ENCODE measurements at places on chromosomes 6 and 20.

GRCh38 chr6:113172531-113172966, 684.6 kb upstream of the MARCKS start:
- DNase-seq = no peak

DNA sequence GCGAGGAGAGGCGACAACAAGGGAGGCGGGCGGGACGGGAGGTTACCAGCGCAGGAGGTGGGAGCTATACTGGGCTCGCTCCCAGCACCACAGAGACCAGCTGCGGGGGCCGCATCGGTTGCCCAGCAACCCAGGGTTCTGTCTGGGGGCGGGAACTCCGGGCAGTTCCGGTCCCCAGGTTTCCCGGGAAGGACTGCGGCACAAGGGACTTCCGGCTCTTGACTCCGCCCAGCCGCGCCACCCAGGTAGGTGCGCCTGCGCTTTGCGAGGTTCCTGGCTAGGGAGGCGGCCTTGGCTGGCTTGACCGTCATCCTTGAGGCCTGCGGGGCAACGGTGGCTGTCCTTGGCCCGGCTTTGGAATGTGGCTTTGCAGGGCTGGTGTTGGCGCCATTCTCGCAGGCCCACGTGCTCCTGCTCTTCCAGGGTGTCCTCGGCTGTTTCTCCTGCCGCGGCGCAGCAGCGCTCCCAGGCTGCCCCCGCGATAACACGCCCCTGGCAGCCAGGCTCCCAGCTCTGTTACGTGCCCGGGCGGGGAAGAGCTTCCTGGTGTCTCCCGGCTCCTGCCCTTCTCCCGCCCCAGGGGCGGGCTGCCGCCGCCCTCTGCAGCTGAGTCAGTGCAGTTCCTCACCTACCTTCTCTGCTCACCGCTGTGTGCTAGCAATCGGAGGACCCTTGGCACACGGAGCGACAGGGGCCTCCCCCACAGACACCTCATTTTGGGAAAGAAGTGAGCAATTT, at the start of gene RSPH3:
Gene RSPH3 (minus strand): TSS at position 537 of the 738 bp plus-strand sequence. CDS start 652 bp downstream, outside the sequence.
- peak; percentile 74 for DNase-seq

GRCh38 chr6:43669050-43669921, 18.3 kb downstream of the MRPS18A start:
- no peak for DNase-seq

DNA sequence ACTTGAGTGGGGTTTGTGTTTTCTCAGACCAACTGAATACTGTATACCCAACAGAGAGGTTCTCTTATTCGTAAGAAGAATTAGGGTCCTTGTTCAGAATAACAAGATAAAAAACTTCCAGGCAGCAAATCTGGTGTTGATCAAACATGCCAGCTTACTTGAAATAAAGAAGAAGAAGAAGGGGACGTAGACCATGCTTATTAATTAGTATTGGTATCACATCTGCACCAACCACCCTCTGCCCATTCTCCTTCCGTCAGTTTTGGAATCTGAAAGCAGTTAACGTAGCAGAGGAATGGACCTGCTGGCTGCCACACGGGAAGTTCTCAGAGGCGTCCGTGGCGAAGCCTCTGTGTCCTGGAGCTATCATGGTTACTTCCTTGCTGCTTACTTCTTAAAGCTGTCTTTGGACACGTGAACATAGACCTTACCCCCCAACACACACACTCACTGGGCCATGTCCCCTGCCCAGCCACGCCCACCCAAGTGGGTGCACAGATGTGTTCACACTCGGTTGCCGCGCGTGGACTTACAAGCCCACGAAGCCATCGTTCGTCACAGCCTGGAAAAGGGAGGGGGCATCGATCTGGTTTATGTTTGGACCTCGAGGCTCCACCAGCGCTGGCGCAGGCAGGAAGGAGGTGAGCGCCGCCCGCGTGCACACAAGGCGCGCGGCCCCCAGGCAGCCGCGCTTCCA, 4.1 kb upstream of the DLL1 start:
- no peak for DNase-seq

DNA sequence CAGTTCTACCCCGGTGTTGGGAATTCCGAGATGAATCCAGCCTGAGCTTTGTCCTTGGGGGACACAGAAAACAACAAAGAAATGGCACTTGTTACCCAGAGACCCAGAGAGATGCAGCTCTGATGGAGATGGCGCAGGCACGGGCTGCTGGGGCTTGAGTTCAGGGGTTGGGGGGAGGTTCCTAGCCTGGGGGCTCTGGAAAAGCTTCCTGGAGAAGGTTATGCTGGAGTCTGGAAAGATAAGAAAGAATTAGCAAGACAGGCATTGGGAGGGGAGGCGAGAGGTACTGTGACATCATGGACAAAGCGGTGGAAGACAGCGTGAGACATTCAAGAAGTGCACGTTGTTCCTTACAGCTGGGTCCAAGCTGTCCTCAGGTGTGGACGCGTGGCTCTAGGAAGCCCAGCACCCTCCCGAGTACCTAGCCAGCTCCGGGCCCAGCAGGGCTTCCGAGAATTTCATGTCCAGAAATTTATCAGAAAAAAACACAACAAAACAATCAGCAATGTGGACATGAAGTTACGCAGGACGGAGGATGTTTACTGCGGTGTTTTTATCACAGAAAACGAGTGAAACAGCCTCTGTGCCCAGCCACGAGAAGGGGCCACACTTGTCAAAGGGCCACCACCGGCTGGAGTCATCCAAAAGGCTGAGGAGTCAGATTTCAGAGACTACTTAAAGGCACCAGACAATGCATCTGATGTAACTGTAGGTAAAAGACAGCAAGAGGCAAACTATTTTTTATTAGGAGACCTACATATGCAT, 39.5 kb downstream of the C20orf203 start:
- no peak for DNase-seq

DNA sequence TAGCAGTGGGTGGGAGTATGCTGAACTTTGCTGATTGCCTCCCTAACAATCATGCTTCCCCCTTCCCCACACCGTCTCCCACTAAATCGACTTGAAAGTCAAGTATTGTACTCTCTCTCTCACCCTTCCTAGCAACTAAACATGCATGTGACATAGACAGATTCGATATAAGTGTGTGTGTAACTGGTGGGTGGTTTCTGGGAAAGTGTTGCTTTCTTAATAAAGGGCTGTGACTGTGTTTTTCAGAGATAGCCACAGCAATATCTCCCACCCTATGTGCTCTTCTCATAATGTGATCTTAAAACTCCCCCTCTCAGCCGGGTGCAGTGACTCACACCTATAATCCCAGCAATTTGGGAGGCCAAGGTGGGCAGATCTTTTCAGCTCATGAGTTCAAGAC, 49.3 kb upstream of the E2F3 start:
- no peak for DNase-seq

DNA sequence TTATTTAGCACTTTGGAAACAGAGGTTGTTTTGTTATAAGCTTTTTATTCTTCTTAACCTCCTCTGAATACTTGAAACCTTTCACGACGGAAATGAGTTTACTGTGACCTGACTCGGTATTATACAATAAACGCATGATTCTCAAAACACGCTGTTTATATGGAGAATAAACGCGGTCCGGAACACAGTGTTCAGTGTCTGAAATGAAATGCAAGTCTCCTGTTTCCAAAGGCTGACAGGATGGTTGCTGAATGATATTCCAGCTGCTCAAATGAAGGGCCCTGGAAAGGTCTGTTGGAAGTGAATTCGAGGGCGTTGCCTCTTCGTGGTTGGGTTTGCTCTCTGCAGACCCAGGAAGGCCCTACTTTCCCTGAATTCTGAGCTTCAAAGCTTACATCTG, 83.4 kb downstream of the RSPH3 start:
- DNase-seq = no peak

DNA sequence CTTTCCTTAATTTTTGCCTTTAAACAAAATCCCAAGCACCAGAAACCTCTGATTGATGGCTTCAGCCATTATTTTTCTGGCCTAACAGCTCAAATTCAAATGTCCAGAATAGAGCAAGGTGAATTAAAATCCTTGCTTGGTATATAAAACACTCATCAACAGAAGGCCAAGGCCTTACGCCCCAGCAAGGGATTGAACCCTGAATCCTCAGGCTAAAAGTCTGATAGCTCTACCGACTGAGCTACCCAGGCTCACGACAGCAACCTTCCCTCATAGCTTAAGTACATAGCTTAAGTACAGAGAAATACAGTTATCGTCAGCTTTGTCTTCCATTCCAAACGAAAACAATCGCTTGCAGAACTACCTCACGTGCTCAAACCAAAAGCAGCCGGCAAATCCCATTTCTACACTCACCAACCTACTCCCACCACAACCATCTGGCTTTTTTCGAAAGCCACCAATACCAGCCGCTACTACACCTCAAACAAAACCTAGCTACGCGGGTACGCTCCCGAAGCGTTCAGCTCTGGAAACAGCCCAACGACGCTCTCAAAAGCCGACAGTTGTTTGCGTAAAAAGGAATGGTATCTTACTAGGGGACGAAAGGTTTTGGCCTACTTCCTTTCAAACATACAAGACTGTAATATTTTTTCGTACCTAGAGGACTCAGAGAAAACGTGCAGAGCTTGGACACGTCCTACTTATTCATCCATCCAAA, 167.5 kb downstream of the GPX5 start:
- no peak for DNase-seq

DNA sequence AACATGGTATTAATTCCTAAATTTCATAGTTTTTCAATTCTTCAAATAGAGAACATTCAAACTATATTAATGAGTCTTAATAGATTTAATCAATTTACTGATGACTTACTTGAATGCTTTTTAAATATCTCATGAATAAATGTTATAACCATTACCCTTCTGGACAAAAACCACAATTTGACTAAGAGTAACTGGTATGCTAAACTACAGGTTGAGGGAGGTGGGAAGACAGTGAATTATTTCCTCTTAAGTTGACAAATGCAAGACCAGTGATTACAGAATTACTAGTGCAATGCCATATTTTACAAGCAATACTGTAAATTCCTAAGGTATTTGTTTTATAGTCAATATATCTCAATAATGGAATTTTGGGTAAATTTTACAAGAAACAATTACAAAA, 65.1 kb downstream of the REV3L start:
- DNase-seq = no peak

- DNase-seq = no peak
These were observed 22.0 kb downstream of the CENPW start for GRCh38 chr6:126361832-126362440.

- DNase-seq = no peak
These were observed 2.3 kb downstream of the RPS12 start for GRCh38 chr6:132816660-132817059.
